CD4-positive, CD25-positive, alpha-beta regulatory T cell (primary cell): ENCODE measurements at places on chromosomes 11 and 22. TPM values are rescaled to one million over a fixed set of nuclear protein-coding genes. Genes with fewer than 3 reads are reported as not detected.

GRCh38 chr11:66221012-66221411 is 47.4 kb upstream of the RAB1B start:
- DNase-seq, result no peak

The COA4 gene
- total RNA-seq, result 30.5 TPM

DNA sequence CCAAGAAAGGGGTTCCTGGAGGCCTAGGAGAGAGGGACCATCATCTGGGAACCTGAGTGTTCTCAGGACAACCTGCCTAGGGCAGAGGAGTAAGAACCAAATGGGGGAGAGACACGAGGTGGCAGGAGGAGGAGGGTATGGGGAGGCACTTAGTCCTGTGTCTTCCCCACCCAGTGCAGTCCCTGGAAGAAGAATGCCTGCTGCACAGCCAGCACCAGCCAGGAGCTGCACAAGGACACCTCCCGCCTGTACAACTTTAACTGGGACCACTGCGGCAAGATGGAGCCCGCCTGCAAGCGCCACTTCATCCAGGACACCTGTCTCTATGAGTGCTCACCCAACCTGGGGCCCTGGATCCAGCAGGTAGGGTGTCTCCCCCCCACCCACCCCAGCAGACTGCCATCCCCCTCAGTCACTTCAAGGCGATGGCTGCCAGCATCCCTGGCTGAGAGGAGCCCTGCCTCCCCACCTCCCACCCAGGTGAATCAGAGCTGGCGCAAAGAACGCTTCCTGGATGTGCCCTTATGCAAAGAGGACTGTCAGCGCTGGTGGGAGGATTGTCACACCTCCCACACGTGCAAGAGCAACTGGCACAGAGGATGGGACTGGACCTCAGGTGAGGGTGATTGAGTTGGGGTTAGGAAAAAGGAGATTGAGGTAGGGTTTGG is 3.7 kb upstream of the INPPL1 start:
- DNase-seq, result no peak

The LGALS1 gene
- total RNA-seq, result 209 TPM

DNA sequence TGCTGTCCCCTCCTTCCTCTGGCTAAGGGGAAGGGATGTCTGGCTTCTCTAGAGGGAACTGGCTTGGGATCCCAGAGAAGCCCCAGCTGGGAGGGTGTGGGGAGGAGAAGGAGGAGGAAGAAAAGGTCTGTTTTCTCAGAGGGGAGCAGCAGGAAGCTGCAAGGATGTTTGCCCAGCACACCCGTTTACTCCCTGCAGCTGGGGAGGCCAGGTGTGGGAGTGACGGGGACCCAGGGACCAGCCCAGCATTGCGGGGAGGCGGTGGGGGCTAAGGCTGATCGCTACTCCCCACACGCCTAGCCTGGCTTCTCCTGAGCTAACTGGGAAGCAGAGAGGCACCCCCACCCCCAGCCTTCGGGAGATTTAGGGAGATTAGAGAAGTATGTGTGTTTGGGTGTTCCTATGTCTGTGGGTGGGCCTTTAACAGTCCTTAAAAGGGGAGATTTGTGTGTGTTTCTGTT is 3.9 kb downstream of the CREB3L1 start:
- no peak for DNase-seq

GRCh38 chr11:57196596-57196995 is 14.8 kb downstream of the LRRC55 start:
- no peak for DNase-seq

- DNase-seq, result no peak
Measured at GRCh38 chr11:94423507-94423906, 22.3 kb upstream of the GPR83 start.

- no peak for DNase-seq
Measured at GRCh38 chr11:69655479-69656428, 14.8 kb downstream of the CCND1 start.

The C11orf86 gene
- not detected for total RNA-seq

- no peak for DNase-seq
Measured at GRCh38 chr11:117313091-117313490, 3.0 kb downstream of the BACE1 start.

The RAG1 gene
- 0.05 TPM for total RNA-seq
